ENCODE measurements at places on chromosomes 7 and 10.

DNA sequence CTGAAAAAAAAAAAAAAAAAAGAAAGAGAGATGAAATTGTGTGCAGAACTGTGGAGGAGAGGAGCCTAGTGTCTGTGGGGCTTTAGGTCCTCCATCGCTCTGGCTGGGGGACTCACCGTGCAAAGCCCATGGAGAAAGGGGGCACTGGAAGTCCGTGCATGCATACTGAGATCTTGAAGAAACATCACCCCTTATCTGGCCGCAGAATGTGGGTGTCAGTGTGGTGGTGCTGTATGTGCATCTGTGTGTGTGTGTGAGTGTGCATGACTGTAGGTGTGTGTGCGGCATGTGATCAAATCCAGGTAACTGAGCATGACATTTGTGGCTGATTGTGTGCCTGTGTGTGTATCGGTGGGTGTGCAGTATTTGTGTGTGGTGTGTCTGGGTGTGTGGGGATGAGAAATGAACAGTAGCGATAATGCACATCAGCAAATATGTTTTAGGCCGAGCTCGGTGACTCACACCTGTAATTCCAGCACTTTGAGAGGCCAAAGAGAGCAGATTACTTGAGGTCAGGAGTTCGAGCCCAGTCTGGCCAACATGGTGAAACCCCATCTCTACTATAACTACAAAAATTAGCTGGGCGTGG lies 8.8 kb upstream of the CLDN3 start:
- DNase-seq = no peak

DNA sequence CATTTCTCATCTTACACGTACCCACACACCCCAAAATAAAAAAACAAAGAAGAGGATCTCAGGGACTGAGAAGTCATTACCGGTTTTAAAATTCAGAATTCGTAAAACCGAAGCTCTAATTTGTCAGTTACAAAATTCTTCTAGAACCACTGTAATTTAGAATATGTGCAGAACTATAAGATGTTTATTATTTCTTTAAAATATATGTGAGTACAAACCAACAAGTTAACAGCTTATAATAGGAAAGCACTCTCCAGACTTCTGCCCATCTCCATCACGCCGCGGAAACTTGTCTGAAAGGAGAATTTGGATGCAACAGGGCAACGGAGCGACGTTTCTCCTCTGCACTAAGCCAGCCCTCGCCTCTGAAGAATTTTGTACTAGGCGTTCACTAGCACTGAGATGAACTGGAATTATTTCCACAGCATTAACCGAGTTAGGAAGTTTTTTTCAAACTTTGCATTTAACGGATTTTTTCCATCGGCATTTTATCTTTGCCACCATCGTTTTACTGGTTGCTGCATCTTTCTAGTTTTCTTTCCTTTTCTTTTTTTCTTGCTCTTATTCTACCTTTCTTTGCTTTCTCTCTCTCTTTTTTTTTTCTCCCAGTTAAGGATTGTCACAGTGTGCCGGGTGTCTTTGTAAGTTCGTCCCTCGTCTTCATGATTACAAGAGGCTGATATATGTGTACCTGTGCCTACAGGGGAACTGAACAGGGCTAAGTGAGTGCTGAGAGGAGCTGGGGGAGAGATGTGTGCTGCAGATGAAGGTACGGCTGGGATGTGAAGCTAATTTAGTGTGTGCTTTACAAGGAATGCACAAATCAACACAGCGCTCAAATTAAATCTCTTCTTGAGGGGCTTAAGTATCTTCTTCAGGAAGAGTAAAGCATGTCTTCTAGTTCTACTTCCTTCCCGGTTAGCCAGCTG lies 295.9 kb upstream of the NFE2L3 start:
- DNase-seq = no peak

- DNase-seq = no peak
These were observed 121.8 kb downstream of the NOC3L start for GRCh38 chr10:94240901-94241300.

DNA sequence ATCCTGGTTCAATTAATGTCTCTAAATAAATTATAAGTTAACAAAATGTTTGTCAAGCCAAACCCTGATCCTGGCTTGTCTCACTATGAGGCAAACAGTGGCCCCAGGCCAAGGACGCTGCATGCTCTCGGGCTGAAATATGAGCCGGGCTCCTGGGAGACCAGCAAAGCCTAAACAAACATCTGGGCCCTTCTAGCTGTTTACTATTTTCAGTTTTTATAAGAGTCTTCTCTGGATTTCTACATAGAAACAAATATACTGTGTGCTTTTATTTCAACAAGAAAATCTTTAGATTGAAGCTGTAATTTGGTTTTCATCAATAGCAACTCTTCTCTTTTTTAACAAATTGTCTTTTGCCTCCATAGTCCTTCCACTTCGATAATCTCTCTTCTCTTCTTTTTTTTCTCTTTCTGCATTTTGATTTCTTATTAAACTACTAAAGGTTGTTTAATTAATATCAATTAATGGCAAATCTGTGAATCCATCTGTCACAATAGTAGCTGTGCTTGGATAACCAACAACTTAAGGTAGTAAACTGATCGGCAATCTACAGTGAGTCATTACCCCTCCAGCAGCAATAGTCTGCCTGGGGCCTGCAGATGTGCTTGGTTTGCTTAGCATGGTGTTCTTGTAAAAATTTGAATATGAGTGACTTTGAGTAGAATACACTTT lies 83.3 kb upstream of the DNAJC1 start:
- DNase-seq = no peak

DNA sequence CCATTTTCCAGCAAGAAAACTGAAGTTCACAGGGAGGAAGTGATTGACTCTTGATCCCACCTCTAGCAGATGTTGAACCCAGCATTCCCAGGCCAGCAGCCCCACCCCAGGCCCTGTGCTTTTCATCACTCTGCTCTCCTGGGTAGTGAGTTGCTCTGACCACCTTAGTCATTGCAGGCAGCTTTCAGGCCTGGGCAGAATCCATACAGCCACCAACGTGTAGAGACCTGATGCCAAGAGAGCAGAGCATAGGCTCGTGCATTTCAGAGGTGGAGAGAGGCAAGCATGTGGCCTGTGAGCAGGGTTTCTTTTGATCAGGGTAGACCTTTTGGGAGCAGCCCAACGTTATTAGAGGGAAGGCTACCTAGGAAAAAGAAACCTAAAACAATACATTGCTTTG lies 334.6 kb downstream of the PTEN start:
- no peak for DNase-seq

GRCh38 chr10:43304687-43305333 lies 37.9 kb upstream of the RASGEF1A start:
- DNase-seq = peak; percentile 81

- DNase-seq = no peak
These were observed 289.0 kb downstream of the PLXDC2 start for GRCh38 chr10:20105236-20105635.

DNA sequence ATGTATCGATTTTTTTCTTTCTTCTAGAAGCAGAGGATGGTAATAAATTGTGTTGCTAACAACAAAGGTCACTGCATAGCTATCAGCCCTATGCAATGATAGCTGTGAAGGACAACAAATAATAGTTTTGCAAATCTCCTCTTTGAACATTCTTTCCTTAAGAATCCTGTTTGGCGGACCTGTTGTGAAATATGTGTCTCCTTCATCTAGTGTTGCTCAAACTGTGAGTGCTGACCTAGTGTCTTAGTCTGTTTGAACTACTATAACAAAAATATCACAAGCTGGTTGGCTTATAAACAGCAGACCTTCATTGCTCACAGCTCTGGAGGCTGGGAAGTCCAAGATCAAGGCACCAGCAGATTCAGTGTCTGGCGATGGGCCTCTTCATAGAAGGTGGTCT lies 53.7 kb downstream of the CAV1 start:
- no peak for DNase-seq

- DNase-seq = no peak
These were observed 143.4 kb downstream of the C10orf105 start for GRCh38 chr10:71575934-71576801.

DNA sequence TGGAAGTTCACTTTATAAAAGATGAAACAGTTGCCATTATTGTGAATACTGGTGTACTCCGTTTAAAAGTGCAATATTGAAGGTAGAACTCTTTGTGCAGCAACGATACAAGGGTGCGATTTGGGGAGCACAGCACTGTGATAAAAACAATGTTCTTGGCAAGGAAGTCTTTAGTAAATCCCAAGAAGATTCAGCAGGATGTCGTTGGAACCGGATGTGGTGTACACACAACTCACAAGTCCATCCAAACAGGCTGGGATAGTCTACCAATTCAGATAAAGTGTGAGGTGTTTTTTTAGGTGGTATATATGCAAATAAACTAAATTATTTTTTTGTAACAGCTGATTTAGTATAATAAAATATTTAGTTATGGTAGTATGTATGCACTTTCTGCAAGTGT lies 46.7 kb downstream of the ZNF777 start:
- no peak for DNase-seq

DNA sequence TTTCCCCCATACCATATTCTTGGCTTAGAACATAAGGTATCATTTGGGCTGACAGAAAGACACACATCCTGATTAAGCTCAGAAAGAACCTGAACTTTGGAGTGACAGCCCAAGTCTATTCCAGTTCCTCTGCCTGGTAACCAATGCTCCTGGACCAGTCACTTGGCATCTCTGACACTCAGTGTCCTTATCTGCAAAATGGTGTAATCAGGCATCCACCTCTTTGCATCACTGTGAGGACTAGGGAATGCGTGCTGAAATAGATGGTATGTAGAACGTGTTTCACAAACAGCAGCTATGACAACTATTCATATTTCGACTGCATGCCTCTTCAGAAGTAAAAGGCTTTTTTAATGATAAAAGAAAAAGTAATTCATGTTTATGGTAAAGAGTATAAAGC lies 26.2 kb upstream of the PIK3AP1 start:
- DNase-seq = no peak

DNA sequence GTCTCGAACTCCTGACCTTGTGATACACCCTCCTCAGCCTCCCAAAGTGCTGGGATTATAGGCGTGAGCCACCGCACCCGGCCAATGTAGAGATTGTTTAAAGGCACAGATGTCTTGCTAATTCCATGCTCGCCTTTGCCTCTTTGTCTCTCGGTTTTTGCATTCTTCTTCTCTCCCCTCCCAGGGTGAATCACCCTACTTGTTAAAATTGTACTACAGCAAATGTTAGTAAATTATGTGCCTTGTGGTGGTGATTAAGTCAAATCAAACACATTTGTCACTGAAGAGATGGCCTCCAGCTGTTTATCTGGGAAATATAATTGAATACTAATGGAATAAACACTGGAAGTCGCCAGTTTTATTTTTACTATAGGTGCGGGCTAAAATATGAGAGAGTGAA lies 384.4 kb upstream of the AUTS2 start:
- no peak for DNase-seq

GRCh38 chr10:79071396-79071923 lies 2.7 kb downstream of the ZMIZ1 start:
- no peak for DNase-seq

- DNase-seq = no peak
These were observed 126.2 kb downstream of the CCNY start for GRCh38 chr10:35462491-35462934.

DNA sequence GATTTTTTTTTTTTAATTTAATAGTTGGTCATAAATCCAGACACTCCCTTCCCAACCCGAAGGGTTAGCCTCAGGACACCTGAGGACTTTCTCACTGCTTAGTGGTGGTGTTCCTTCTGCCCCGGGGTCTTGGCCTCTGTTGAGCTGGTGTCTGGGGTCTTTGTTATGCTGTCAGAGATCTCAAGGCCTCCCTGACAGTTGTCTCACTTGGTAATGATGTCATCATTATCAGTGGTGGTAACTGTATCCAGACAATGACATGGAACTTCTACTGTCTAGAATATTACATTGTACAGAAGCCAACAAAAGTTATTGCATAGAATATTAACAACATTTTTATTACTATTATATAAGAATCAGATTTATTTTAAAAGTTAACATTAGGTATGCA lies 32.9 kb downstream of the PPP2R2D start:
- no peak for DNase-seq

DNA sequence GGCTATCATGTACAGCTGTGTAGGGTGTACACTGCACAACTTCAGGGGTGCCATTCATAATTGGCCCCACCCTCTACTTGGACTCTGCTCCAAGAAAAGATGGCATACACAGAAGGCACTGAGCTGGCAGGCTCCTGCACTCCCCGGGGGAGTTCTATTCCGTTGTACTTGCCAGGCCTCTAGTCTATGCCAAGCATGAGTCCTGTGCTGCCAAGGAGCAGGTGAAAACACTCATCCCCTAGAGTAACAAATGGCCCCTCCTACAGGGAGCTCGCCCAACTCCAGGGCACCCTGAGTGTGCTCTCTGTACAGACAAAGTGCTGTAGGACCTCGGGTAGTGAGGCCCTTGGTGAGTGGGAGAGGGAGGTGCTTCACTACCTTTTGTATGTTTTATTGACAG lies 127.2 kb downstream of the SLIT1 start:
- no peak for DNase-seq

GRCh38 chr7:919114-919442 lies 35.4 kb downstream of the ADAP1 start:
- DNase-seq = no peak

DNA sequence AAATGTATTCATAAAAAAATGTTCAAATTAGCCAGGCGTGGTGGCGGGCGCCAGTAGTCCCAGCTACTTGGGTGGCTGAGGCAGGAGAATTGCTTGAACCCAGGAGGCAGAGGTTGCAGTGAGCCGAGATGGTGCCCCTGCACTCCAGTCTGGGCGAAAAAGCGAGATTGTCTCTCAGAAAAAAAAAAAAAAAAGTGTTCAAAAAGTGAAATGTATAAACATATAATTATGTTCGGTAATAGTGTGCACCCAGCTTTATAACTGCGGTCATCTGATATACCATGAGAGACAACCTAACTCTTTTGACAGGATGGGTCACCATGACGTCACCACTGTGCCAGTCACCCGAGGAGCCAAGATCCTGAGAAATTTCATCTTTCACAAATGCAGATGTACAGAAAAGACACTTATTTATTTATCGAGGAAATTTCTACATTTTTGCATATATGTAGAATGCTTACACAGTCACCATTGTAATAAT lies 594 bp upstream of the RP9 start:
- peak; percentile 17 for DNase-seq

- DNase-seq = no peak
These were observed 362.2 kb upstream of the KLF6 start for GRCh38 chr10:4147245-4147644.

DNA sequence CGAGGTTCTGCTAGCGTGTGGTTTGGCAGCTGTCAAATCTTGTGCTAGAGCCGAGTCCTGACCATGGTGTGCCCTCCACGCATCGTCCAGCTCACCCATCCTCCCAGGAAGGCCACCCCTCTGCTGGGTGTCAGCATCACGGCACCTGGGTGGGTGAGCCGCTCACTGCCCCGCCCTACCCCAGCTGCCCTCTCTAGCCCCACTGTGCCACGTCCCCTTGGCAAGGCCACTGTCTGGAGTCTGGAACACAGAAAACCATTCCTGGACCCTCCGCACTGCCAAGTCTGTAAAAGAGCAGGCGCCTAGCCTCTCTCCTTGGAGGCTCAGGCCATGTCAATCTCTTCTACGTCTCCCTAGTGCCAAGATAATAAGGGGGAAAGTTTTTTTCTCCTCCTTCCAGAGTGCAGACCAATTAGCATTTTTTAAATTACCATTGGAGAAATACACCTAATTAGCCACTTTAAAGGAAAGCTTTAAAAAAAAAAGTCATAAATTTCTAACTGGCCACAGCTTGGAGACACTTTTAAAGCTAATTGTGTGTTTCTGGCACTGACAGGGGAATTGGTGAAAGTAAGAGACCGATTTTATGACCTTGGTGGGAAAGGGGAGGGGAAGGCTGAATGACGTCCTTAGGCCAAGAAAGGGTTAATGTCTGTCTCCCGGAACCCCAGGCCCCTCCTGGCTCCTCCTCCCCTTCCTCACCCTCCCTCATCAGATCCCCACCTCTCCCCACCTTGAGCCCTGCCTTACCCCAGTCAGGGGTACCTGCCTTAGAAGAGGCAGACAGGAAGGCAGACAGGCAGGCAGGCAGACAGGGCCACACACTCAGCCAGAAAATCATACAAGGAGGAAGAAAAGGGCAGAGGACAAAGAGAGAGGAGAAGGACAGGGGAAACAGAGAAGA lies 151.2 kb downstream of the PLXNA4 start:
- no peak for DNase-seq
